A549 treated with RU486 at 1 μM for 4 hours (cell line): ENCODE measurements at places on chromosomes 12 and 14. TPM values are rescaled to one million over a fixed set of nuclear protein-coding genes. Genes with fewer than 3 reads are reported as not detected.

The WNT1 gene
- 0.18 TPM in 1 of 5 replicates, not detected in the others for total RNA-seq

The APEX1 gene
- 250 to 269 TPM (median 262 TPM) in 5 replicates for total RNA-seq

The GPX2 gene
- total RNA-seq: 175 to 318 TPM (median 203 TPM) in 5 replicates

The EPS8 gene
- total RNA-seq: 28.6 to 36.8 TPM (median 34.4 TPM) in 5 replicates

The HOXC12 gene
- not detected in 5 replicates for total RNA-seq

The MDM1 gene
- 5.0 to 8.4 TPM (median 6.5 TPM) in 5 replicates for total RNA-seq

The DDIT3 gene
- 30.4 to 41.9 TPM (median 34.7 TPM) in 5 replicates for total RNA-seq

The ETFBKMT gene
- total RNA-seq: 0.64 to 1.2 TPM (median 0.87 TPM) in 5 replicates

The CMTM5 gene
- not detected in 5 replicates for total RNA-seq

The GPRC5D gene
- not detected in 5 replicates for total RNA-seq

The SPTB gene
- total RNA-seq: 0.65 to 1.1 TPM (median 0.96 TPM) in 5 replicates

The OR11H7 gene
- total RNA-seq: not detected in 5 replicates
